ENCODE measurements at places on chromosomes 12 and 14.

- no peak for DNase-seq
These were observed 415.1 kb downstream of the TMEM121 start for GRCh38 chr14:105941226-105942166.

DNA sequence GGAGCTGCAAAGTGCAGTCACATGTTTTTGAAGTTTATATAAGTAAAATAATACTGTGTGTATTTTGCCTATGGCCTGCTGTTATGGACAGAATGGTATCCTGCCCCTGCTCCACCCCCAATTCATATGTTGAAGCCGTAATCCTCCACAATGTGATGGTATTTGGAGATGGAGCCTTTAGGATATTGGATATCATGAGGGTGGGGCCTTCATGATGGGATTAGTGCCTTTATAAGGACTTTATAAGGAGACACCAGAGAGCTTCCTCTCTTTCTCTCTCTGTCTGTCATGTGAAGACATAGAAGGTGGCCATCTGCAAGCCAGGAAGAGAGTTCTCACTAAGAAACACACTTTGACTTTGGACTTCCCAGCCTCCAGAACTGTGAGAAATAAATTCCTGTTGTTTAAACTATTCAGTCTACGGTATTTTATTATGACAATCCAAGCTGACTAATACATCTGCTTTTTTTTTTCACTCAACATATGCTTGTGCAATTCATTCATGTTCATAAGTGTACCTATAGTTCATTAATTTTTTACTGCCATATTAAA lies 3.1 kb upstream of the CHPT1 start:
- no peak for DNase-seq

GRCh38 chr12:64780531-64781279 lies 21.5 kb upstream of the GNS start:
- DNase-seq, result peak; percentile 29

GRCh38 chr14:87387806-87388205 lies 605.2 kb downstream of the GALC start:
- no peak for DNase-seq

DNA sequence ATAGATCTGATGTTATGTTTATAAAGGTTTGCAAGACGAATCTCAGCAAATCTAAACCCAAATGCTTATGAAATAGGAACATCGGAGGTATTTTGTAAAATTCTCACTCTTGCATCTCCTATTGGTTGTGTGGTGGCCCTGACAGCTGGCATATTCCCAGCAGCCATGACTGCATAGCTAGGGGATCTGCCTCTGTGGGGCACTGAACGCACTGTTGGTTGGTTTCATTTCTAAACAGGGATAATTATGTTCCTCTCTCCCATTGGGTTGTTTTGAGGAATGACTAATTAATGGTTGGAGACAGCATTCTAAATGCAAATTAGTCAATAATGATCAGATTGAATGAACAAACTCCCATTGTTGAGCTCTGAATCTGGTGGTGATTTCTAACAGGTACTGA lies 2.7 kb upstream of the BEST3 start:
- DNase-seq, result no peak

All from activated naive CD4-positive, alpha-beta T cell treated with anti-CD3 and anti-CD28 coated beads, Interleukin-2, amount 10 ng/mL, durations not matched to agents 7 days and 5 days (primary cell).